Right kidney (tissue), 9 donors: ENCODE measurements at places on chromosomes 11 and 22.
A peak's percentile ranks its signal among the peaks of the same experiment; 100 is the strongest.

DNA sequence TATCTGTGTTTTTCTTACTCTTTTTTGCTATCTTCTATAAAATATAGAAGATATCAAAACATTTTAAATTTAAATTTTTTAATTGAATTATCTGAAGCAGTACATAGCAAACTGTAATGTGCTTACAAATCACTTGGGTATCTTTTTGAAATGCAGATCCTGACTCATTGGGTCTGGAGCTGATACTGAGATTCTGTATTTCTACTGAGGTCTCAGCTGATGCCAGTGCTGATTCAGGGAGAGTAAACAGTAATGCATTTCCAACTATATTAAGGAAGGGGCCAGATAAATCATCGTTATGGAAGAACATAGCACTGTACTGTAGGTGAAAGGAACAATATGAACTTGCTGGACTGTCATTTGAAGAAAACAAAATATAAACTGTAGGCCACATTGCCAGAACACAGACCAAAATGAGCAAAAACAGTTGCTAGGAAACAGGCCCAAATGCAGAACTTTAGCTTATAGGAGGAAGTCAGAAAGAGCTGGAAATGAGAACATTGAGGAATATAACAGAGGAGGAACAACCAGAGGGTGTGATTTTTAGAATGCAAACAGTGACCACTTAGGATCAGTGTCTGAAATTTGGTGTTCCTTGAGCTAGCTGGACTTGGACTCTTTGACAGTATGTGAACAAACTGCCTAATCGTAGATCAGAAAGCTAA is 3.3 kb downstream of the ARL14EP start:
- no peak for DNase-seq

DNA sequence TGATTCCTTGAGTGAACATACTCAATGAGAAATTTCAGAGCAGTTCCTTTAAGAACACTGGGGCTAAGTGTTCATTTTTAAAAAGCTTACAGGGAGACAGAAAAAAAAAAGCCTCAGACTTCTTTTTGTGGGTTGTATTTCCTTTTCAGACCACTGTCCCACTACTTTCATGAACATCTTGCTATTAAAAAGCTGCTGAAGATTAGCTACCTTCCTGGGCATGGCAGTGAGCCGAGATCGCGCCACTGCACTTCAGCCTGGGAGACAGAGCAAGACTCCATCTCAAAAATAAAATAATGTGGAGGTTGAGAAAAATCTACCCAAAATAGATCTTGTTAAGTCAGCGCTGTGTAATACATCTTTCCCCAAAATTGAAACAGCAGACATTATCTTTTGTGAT is 10.8 kb downstream of the TRAF6 start:
- no peak for DNase-seq

GRCh38 chr11:313787-314553 is at the start of gene IFITM1:
IFITM1 (plus strand) TSS chr11:314040; CDS start chr11:314171, 131 bp downstream.
- peak; percentile 72 for DNase-seq

DNA sequence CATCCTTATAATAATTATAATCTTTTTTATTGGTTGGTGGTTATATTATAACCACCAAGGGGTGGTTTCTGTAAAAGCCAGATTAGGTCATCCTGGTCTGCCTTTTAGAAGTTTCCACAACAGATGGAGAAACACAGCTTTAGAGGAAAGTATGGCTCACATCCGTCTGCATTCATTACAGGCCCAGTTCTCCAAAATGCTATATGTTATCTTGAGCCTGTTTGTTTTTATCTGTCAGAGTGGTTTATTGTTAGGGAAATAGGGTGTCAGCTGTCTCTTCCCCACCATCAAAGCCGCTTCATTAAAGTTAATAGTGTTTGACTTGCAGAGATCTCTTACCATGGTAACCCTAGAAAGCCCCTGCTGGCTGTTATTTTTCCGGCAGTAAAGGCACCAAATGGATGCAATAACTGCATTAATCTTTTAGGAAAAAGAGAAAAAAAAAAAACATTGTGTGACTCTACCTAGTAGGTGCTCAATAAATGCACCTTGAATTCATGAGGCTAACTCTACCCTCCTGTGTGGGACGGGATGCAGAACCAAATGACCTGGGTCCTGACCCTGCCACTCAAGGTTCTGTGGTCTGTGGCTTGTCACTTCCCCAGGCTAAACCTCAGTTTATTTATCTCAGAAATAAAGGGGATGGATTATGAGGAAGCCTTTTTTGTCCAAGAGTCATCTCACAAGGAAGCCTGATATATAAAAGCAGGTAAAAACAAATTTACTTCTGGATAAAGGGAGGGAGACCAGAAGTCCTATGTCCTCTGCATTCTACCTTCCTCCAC is 118.3 kb downstream of the WT1 start:
- DNase-seq: no peak

DNA sequence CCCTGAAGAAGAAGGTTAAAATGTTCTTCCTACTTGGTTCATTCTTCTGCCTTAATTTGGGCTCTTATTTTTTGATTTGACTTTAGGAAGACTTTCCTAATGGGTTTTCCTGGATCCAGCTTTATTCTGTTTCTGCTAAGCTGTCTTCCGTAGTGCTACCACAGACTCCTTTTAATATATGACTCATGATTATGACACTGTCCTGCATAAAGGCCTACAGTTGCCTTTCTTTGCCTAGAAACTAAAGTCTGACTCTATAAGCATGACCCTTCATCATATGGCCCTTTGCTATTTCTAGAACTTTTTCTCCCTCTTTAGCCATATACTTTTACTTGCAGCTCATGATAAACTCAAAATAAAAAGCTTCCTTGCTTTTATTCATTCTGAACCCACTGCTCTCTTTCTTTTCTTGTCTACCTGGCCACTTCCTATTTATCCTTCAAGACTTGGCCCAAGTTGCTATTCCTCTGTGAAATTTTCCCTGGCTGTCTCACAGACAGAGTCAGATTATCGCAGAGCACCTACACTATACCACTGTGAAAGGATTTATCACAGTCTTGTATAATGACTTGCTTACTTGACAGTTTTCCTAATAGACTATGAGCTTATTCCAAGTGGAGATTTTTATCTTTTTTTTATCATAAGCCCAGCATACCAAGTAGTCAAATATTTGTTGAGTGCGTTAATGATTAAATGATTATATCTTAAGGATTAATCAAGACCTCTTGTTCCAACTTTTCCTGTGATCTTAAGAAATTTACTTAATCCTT is 24.7 kb downstream of the TBCEL start:
- no peak for DNase-seq

- DNase-seq: no peak
Observed at GRCh38 chr11:79259800-79260199, 181.0 kb downstream of the TENM4 start.

DNA sequence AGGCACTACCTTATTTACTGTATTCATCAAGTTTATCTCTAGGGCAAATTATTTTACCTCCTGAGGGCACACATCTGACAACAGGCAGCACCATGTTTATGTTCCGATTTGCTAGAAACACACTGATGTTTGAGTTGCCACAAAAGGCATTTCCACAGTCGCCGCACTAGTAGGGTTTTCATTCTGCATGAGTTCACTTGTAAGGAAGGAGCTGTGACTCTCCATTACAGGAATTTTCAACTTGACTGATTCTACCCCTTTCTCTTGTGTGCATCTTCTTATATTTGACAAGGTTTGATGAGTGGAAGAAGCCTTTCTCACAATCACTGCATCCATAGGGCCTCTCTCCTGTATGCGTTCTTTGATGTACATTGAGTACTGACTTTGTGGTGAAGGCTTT is 455.9 kb upstream of the CNTN5 start:
- no peak for DNase-seq

- no peak for DNase-seq
Observed at GRCh38 chr11:111379602-111380136, 594 bp upstream of the POU2AF1 start.

- DNase-seq: no peak
Observed at GRCh38 chr11:115144914-115145313, 359.3 kb downstream of the CADM1 start.

GRCh38 chr11:132125988-132126871 is 755.8 kb downstream of the NTM start:
- DNase-seq: peak; percentile 55

DNA sequence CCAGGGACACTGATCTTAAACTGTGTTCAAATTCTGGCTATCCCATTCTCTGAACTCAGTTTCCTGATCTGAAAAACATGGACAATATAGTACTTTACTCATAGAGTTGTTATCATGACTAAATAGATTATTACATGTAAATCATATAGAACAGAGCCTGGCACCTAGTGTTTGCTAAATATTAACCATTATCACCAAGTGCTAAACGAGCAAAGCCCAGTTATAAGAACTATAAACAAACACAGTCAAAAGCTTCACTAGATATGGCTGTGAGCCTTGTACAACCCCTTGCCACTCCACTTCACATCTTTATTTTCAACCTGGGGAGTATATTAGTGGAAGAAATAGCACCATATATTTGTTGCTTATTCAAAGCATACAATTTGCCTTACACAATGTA is 338.9 kb upstream of the CADM1 start:
- no peak for DNase-seq

DNA sequence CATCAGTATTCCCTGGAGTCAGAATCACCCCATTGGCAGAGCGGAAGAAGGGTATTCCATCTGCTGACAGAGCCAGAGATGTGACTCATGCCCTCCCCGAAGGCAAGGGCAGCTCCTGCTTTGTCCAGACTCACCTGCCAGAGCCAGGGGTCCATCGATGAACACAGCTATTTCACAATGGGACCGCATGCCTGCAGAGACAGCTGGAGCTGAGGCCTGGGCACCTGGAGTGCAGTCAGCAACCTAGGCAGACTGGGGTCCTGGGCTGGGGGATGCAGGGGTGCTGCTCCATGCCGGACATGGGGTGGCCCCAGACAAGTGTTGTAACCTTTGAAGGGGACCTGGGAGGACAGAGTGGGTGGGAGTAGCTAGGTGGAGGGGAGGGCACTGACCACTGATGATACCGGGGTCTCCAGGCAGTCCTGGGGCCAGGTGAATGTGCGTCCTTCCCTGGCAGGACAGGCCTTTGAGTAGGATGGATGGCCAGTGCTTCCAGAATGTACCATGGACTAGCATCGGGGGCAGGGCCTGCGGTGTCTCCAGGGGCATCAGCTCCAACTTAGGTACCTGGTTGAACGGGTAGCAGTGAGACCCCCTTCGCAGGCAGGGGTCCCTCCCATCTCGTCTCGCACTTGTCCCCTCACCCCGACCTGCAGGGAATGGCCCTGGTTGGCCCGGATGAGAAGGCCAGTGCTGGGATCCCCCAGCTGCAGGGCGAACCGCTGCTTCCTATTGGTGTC is 1.7 kb downstream of the TRPT1 start:
- no peak for DNase-seq

GRCh38 chr11:128424271-128424711 is 163.1 kb downstream of the ETS1 start:
- DNase-seq: no peak

DNA sequence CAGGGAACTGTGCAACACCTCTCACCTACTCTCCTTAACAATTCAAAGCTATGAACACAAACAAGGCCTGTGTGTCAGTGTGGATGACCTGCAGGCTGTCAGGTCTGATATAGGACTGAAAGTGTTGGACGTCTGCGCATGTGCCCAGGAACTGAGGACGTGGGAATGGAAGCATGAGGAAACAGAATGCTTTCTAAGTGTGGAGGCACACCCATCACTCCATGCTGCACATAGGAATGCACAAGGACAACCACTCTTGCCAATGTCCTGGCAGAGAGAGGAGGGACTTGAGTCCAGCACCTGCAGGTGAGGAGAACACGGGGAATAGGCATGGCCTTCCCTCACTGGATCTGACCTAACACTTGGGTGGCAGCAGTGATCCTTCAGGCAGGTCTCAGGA is 874.3 kb downstream of the OPCML start:
- no peak for DNase-seq

DNA sequence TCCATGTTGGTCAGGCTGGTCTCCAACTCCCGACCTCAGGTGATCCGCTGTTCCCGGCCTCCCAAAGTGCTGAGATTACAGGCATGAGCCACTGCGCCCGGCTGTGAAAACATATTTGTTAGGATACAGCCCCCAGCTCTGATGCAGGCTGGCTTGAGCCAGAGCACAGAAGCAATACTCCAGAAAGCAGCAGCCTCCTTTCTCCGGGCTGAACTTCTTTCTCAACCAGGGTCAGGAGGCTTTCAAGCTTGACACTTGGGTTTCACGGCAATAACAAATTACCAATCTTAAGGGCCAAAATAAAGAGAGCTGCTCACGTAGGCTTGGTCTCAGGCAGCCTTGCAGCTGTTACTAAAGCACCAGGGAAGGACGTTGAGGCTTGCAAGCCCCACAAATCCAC is 10.8 kb upstream of the CECR2 start:
- no peak for DNase-seq

- DNase-seq: peak; percentile 8
Observed at GRCh38 chr11:118522571-118523072, 4.7 kb upstream of the TTC36 start.

- DNase-seq: no peak
Observed at GRCh38 chr11:85875505-85875904, 20.3 kb downstream of the CCDC83 start.

DNA sequence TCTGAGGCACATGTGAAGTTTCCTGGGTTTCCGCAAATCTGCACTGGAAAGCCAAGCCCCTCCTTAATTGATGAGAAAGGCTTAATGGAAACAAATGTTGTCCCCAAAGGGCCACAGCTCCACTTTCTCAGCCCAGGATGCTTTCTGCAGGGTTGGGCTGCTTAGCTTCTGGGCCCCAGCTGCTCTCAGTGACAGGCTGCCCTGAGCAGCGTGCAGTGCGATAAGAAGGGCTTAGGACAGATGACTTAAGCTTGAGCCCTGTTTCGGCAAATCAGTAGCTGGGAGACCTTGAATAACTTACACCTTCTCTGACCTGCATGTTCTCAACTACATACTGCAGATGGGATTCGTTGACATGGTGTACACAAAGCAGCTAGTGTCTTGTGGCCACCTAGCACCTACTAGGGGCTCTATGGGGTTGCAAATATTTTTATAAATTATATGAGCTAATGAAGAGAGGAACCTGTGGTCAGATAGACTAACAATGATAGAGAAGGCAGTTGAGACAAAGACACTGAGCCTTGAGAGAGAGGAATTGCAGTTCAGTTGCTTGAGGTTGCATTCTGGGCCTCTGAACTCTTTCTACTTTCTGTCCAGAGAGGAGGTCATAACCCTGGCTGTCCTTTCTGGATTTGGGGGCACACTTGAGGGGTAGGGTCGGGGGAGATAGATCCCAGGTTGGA is 11.5 kb downstream of the STX3 start:
- DNase-seq: no peak

DNA sequence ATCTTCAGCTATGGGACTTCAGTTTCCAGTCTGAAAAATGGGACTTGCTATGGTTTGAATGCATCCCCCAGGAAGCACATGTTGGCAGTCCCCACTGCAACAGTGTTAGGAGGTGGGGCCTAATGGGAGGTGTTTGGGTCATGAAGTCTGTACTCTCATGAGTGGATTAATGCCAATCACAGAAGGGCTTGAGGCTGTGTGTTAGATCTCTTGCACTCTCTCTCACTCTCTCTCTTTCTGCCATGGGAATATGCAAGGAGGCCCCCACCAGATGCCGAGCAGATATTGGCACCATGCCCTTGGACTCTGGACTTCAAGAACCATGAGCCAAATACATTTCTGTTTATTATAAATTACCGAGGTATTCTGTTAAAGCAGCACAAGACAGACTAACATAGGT is 7.8 kb upstream of the AP1B1 start:
- DNase-seq: no peak
